NCI-H774 (cell line): ENCODE measurements at places on chromosomes 4 and X.
A peak's percentile ranks its signal among the peaks of the same experiment; 100 is the strongest.

GRCh38 chrX:21657318-21658151 lies 595 bp downstream of the KLHL34 start:
- DNase-seq: no peak

- DNase-seq: no peak
Observed at GRCh38 chr4:153790500-153790865, 1.6 kb upstream of the SFRP2 start.

DNA sequence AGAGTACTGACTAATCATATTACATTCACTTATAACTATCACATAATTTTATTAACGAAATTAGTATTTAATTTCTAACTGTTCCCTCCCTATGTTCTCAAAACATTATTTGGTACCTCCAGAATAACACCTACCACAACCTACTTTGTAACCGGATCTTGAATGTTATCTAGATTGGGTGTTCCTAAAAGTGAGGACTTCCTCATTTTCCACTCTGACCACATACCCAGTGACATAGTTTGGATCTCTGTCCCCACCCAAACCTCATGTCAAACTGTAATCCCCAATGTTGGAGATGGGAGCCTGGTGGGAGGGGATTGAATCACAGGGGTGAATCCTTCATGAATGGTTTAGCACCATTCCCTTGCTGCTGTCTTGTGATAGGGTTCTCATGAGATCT lies 21.8 kb downstream of the NR3C2 start:
- no peak for DNase-seq

DNA sequence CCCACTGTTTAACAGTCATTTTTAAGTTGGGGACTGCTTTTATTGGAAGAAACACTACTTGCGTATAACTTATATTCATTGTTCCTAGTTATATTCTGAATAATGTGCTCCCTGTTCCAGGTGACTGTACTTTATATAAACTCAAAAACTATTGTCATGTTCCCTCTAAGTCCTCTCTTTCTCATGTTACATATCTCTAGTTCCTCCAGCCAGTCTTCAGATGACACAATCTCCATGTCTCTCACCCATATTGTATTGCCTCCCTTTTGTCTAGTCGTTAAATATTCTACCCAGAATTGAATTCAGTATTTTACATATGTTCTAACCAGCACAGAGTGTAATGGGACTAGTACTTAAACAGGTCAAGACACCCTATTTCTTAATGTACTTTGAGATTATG lies 5.3 kb downstream of the VAMP7 start:
- no peak for DNase-seq

DNA sequence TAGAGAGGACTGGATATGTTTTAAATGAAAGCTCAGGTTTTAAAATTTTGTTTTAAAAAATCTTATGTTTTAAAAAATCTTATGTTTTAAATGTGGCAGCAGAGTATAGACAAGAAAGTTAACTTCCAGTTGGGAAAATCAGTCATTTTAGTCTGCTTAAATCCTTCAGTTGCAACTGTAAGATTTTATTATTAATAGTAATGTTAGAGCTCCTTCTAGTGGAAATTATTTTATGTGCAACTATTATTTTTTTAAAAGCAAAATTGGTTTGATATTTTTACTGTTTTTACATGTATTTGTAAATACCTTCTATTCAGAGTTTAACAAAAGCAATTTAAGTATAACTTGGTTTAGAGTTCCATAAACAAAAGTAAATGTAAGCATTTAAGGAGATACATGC lies 8.5 kb upstream of the NUDT6 start:
- no peak for DNase-seq

DNA sequence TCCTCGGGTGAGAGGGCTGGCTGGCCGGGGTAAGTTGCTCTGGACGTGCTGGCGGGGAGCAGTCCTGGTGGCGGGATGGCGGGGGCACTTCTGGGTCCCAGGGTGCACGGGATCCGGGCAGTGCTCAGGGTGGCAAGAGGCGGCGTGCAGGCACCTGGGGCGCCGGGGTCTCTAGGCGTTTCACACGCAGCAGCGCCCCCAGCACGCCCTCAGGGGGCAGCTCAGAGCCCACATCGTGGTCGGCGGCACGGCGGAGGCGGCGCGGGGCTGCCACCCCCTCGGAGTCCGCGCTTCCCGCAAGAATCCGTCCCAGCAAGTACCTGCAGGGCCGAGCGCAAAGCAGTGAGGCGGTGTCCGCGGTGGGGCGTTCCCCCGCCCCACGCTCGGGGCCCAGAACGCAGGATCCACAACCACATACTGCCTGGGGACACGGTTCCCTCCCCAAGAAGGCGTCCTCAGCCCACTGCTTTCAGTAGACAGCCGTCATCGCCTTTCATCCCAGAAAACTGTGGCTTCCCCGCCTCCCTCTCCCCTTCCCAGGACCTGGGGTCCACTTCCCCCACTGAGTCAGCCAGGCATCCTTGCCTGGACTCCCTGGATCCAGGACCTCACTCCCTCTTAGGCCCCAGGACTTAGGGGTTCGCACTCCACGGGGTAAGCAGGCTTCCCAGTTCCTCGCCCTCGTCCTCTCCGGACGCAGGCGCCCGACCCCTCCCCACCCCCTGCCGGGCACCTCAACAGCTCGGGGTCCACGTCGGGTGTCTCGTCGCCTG lies 4.1 kb downstream of the PCSK1N start:
- DNase-seq: no peak

- no peak for DNase-seq
Observed at GRCh38 chrX:26557691-26558321, 341.8 kb downstream of the MAGEB5 start.

DNA sequence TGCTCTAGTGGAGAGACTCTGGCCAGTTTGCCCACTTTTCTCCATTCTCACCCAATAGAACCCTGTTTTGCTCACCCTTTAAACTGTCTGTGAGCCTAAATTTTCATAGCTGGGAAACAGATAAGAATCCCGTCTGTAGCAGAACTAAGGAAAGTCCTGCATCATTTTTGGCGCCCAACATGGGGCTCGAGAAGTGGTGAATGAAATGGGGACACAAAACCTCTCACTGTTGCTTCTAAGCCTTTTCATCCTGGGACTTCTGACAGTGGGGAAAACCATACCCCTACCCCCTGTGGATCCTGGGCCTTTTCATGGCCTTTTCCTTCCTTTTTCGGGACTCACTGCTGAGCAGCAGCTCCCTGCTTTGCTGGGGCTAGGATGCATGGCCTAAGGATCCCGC lies 189.9 kb downstream of the INPP4B start:
- no peak for DNase-seq

DNA sequence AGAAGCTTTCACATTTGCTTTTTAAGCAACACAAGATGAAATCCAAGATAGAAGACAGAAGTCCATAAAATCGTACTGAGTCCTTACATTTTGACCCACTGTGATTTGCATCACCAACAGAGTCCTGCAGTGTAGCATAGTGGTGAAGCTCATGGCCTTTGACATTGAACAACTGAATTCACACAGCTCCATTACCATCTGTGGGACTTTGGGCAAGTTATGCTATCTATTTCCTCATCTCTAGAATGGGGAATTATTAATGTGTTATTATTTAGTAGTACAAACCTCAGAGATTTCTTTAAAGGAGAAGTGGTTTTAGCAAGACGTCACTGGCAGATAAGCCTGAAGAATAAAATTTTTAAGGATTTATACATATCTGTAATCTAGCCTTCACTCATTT lies 10.7 kb downstream of the GPRIN3 start:
- no peak for DNase-seq

DNA sequence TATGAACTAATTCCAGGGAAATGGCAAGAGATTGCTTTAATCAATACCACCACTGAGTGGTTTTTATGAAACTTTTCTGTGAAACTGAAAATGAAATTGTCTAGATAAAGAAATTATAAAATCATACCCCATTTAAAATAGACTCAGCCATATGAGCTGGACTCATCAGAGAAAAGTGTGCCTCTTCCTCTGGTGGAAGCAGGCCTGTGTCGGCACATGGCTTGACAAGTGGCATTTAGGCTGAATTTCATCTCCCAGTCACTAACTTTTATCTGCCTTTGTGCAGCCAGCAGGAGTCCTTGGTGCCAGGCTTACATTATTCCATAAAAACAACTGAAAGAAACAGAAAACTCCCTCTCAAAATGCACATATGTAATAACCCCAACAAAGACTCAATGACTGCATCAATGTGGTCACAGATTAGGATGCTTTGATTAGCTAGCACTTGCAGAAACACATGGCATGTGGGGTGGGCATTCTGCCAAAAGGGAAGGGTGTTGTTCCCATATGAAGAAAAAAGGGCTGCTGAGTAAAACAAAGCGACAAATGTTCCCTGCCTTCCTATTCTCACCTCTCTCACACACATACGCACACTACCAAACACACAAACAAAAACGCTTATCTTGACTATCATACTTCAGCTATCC lies 232.3 kb downstream of the PABPC4L start:
- DNase-seq: no peak

- peak; percentile 80 for DNase-seq
Observed at GRCh38 chr4:8039290-8039689, 99.6 kb upstream of the AFAP1 start.

GRCh38 chr4:145799223-145799622 lies 119.3 kb downstream of the C4orf51 start:
- no peak for DNase-seq

DNA sequence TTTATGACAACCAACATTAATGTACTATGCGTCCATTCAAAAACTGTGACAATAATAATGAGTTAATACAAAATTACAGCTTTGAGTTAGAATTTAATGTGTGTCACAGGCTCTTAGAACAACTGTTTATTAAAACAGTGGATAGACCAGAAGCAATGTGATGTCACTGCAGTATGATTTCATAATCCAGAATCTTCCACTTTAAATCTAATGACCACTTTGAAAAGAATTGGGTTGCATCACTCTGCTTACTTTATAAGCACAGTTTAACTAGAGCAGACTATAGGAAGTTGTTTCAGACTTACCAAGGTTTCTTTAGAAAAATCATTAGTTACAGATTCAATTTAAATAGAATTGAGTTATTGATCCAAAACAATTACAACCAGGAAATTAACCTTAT lies 758.5 kb downstream of the KCTD8 start:
- DNase-seq: no peak

DNA sequence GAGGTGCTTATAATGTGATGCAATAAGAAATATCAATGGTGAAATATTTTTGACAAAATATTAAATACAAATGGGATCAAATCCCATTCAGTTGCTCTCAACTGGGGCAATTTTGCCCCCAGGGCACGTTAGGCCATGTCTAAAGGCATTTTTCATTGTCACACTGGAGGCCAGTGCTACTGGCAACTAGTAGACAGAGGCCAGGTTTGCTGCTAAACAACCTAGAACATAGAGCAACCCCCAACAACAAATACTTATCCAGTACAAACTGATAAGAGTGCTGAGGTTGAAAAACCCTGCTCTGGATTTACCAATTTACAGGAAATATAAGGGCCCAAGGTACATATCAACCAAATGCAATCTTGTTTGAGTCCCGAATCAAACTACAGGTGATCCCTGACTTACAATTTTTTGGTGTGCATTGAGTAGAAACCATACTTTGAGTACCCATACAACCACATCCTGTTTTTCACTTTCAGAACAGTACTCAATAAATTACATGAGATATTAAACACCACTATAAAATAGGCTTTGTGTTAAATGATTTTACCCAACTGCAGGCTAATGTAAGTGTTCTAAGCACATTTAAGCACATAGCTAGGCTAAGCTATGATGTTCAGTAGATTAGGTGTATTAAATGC lies 237.5 kb downstream of the HNRNPD start:
- no peak for DNase-seq

DNA sequence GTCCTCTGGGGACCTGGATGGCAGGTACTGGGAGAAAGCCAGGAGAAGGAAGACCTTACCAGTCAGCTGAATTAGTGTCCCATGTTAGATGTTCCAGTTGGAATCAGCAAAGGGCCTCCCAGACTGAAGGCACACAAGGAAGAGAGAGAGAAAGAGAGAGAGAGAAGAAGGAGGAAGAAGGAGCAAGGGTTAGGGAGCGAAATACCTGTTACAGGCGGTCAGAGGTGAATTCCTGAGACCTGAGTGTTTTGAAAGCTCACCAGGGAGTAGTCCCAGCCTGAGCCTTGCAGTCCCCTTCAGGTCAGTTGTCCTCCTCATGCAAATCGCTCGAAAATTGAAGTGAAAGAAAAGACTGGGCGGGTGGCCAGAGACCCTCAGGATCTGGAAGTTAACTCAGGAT lies 60.3 kb downstream of the USP11 start:
- DNase-seq: no peak

DNA sequence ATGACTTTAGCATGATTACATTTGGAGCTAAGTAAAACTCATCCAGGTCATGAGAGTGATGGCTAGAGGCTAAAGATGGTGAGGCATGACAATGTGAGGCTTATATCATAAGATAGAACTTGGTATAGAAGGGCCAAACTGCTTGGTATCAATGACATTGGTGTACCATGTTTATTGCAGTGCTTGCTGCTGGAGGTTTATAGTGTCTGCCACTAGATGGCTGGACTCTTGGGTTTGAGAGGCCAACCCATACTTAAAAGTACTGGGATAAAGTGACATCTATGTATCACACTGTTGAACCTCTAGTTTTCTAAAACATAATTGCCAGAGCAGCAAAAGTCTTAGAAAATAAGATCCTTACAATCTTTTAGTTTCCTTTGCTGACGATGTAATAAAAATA lies 83.0 kb upstream of the TACR3 start:
- DNase-seq: no peak
